ENCODE measurements at places on chromosomes 5 and 9. TPM values are rescaled to one million over a fixed set of nuclear protein-coding genes. Genes with fewer than 3 reads are reported as not detected.
A peak's percentile ranks its signal among the peaks of the same experiment; 100 is the strongest.

- no peak for DNase-seq
Measured at GRCh38 chr5:157772127-157772526, 28.6 kb downstream of the LSM11 start.

DNA sequence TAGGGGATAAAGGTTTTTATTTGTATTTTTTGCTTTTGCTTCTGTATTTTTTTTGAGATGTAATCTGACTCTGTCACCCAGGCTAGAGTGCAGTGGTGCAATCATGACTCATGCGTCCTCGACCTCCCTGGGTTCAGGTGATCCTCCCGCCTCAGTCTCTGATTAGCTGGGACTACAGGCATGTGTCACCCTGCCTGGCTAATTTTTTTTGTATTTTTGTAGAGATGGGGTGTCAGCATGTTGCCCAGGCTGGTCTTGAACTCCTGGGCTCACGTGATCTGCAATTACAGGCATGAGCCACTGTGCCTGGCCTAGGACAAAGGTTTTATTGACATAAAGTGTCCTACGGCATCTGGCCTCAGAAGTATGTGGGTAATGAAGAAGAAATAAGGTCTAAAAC lies 297.1 kb upstream of the C9orf72 start:
- DNase-seq: peak; percentile 26

- DNase-seq: peak; percentile 100
Measured at GRCh38 chr5:149485655-149486615, 65.3 kb downstream of the CSNK1A1 start.

DNA sequence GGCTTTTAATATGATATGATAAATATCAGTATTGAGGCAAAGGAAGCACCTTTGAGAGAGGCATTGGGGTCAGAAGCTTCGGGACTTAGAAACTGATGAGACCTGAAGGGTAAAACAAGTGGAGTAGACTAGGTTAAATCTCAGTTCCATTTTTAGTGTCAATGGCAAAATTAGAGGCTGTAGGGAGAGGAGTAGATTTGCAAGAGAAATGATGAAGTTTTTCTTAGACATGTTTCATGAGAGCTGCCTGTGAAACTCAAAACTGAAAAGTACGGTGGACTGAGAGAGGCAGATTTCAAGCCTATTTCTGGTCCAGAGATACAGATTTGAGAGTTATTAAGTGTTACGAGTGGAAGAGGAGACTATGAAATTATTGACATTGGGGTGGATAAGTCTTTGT lies 278.5 kb downstream of the TAF11L14 start:
- DNase-seq: no peak

- DNase-seq: no peak
Measured at GRCh38 chr5:132372542-132372941, 3.0 kb downstream of the SLC22A5 start.

DNA sequence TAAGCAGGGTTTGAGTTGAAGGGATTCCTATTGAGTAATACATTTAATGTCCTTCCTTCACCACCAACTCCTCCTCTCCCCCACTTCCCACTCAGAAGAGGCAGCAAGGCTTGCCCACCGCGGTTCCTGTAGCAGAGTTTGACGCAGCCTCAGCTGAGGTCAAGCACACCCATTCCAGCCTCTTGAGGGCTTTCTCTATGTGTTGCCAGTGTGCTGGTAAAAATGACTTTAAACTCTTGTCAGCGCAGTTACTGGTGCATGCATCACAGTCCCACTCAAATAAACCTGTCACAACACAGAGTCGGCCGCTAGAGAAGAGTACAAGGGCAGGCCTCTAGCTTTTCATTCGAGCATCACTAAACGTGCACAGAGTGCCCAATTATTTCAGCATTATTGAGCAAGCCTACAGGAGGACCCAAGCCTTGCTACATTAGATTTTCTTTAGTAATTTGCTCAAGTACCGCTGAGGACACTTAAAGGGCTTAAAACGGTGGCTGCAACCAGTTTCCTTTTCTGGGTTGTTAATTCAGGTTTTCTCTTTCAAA lies 79.6 kb downstream of the TLE4 start:
- DNase-seq: no peak

DNA sequence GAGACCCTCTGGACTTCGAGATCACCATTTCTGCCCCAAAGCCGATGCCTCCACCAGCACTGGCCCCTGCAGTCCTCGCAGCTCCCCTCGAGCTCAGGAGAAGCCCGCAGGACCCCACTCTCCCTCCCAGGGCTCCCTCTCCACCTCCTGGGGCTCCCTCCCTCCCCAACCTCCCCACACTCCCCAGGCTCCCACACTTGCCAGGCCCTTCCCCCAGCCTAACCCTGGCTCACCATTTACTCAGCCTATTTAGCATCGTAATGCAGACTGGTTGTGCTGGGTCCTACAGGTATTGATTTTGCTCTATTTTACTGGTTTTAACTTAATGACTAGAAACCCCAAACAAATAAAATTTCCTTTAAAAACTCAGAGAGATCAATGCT lies 23.7 kb upstream of the TMEM250 start:
- no peak for DNase-seq

- peak; percentile 62 for DNase-seq
Measured at GRCh38 chr9:26292943-26293342, 599.7 kb downstream of the CAAP1 start.

DNA sequence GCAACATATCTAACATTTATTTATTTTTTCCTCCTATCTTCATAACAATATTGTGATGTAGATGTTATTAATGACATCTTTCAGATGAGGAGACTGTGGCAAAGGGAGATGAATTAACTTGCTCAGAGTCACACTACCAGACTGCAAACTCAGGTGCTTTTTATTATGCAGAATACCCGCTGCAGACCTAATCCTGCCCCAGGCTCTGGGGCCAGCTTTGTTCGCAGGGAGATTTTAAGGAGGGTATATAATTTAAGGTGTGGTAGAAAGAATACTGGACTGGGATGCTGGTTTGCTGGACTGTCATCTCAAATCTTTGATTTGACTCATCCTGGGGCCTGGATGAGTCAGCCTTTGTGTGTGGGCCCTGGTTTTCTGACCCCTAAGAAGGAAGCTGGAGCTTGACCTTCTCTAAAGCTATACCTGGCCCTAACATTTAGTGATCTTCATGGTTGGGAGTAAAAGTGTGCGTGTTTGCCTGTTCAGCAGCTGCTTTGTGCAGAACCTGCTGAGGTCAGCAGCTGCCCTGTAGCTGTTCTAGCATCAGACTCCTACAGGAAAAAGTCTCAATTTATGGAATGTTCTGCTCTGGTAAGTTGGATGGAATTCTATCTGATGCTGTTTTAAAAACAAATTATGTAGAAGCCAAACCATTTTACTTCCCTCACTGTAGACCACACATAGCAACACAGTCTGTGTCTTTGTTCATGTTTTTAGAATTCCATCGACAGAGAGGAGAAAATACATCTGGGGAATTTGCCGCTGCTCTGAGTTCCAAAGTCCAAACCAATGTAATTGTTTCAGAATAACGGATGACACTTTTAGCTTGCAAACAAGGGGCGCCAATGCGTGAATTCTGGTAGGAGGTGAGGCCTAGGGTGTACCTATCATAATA lies 4.5 kb downstream of the SLC36A1 start:
- DNase-seq: no peak

DNA sequence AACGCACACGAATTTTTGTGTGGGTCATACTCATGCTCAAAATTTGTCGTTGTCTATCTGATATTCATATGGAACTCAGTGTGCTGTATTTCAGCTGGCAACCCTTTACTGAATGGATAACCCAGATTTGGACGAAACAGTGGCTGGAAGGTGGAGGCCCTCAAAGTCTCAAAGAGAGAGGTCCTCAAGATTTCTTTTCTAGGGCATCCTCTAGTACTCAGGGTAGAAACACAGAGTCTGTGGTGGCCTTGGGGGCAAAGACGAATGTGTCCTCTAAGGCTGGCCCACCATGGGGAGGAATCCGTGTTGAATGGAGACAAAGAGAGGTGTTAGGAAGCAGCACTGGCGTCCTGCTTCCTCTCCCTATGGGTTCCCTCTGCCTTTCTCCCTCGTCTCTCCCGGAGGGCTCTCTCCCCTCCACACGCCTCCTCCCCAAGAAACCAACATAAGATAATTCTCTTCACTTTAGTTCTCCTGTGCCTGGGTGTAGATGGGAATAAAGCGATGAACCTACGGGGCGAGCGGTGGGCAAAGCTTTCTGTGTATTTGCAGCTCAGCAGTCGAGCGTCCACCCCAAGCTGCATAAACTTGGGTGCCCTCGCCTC lies 333.7 kb downstream of the CWC27 start:
- DNase-seq: peak; percentile 15

DNA sequence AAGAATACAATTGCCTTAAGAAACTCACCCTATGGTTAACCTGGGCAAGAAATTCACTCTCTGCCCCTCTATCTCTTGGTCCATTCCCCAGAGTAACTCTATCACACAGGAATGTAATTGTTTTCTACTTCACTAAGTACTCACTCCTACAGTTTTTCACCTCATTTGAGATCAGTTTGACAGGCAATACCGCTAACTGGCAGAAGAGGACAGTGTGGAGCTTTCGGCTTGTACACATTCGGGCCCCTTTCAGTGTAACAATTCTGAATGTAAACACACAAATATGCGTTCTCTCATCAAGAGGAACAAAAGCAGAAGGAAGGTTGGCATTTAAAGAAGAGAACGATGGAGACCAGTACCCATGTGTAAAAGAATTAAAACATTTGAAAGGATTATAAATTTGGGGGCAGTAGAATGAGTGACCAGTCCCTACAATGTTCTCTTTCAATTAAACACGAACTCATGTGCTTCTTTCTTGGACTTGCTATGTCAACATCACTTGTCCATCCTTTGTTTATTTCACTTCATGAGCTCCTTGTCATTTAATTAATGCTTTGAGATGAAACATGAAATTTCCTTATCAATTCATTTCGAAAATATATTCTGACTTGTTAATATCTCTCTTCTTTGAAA lies 188.5 kb upstream of the GRAMD2B start:
- DNase-seq: peak; percentile 12

DNA sequence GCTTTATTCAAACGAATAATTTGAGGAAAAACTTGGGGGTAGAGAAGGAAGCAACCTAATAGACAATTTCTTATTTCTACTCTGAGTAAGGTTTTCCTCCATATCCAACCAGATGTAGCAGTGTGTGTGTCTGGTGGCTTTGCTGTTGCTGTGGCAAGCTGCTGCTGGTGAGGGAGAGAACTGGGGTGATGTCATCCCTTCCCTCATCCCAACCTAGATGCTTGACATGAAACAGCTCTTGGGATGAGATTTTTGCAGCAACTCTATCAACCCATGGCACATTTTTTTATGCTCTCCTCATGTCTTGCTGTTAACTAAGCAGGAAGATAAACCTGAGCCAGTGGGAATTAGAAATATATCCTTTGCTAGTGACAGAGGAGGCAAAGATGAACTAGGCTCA lies 135.8 kb downstream of the PCSK1 start:
- DNase-seq: peak; percentile 13

- DNase-seq: no peak
Measured at GRCh38 chr5:88679638-88680037, 203.3 kb downstream of the MEF2C start.

DNA sequence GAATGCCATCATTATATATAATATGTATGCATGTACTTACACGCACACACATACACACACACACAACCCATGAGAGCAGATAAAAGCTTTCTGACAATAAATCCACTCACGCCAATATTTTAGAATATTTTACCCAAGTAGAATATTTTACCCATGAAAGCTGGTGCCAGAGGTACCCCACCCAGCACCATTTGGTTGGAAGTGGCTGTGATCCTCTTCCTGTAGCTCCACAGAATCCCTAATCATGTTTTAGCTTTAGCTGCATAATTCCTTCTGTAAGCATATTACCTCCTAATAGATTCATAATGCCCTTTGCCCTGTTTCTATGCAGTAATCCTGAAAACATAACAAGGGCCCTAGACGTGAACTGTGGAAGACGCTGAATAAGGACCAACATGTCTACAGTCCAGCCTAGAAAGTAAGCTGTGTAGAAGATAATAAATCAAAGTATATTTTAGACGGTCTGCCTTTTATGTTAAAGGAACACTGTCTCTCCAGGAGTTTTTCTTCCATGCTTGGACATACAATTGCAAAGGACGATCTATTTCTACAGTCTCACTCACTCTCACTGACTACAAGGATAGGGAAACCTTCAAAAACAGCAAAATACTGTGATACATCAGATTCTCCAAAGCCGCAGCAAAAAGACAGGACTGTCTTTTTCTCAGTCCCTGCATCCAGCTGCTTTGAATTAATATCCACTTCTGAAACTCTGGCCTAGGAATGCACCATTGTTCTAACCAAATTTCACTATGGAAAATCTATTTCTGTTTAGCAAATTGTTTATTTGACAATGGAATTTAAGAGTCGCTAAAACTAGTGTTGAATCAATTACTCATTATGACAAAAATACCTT lies 98.2 kb downstream of the USP20 start:
- no peak for DNase-seq

GRCh38 chr5:129698661-129699060 lies 49.2 kb upstream of the MINAR2 start:
- DNase-seq: no peak

DNA sequence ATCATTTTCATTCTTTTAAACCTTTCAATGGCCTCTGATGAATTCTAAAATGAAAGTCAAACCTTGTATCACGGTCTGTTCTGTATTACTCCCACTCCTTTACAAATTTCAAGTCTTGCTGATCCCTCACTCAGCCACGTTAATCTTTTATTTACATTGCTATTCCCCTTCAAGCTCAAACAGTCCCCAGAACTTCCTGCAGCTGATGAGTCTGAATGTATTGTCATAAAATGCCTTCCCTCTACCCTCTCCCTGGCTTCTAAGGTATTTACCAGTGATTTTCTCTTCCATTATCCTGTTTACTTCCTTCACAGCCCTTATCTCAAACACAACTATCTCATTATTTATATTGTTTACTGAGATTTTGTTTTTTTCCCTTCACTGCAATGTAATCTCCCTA lies 562.3 kb upstream of the C9orf72 start:
- no peak for DNase-seq

GRCh38 chr5:75993183-75993582 lies 90.0 kb upstream of the SV2C start:
- DNase-seq: no peak

- peak; percentile 85 for DNase-seq
Measured at GRCh38 chr5:107743373-107744000, 72.8 kb upstream of the EFNA5 start.

DNA sequence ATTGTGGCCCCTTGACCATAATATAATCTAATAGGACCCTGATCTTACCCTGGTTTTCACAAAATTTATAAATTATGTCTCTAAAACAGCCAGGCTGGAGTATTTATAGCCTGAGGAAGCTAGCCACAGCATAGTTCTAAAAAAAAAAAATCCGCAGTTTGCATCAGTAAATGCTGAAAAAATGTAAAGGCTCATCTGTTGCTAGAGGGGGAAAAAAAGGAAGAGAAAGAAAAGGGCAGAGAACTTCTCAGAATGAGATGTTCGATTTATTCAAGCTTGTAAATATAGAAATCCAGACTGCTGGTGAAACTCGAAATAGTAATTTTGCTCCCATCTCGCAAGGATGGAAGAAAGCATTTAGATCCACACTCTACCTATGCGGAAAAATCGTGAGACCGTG lies 467.5 kb downstream of the NTRK2 start:
- no peak for DNase-seq

NKD2 gene
- 0.11 TPM for total RNA-seq

SH3TC2 gene
- 12.3 TPM for total RNA-seq

SOX30 gene
- not detected for total RNA-seq

ZNF658 gene
- total RNA-seq: 4.1 TPM

ZNF879 gene
- 2.6 TPM for total RNA-seq

INSL6 gene
- total RNA-seq: not detected

CTNND2 gene
- total RNA-seq: 0.18 TPM

GABRA1 gene
- total RNA-seq: not detected

TRIM7 gene
- 37.6 TPM for total RNA-seq
